HCT116 (cell line): ENCODE measurements at places on chromosomes 5 and 9. TPM values are rescaled to one million over a fixed set of nuclear protein-coding genes. Genes with fewer than 3 reads are reported as not detected.

- H3K36me3 ChIP-seq = no peaks in the 10 kb centered on the region
- H3K27ac ChIP-seq = no peak overlapping the region
- H3K4me3 ChIP-seq = no peak overlapping the region
- no peak for DNase-seq
- no peaks in the 10 kb centered on the region for H3K4me1 ChIP-seq
Observed at GRCh38 chr5:9789777-9790176, 159.6 kb upstream of the TAS2R1 start.

CMYA5 gene
- total RNA-seq = 0.22 TPM

GRCh38 chr9:108603141-108603540, 252.6 kb downstream of the ACTL7B start:
- no peak overlapping the region for H3K4me3 ChIP-seq
- H3K36me3 ChIP-seq = no peaks in the 10 kb centered on the region
- no peak for DNase-seq
- H3K27ac ChIP-seq = no peak overlapping the region
- no peaks in the 10 kb centered on the region for H3K27me3 ChIP-seq

DNA sequence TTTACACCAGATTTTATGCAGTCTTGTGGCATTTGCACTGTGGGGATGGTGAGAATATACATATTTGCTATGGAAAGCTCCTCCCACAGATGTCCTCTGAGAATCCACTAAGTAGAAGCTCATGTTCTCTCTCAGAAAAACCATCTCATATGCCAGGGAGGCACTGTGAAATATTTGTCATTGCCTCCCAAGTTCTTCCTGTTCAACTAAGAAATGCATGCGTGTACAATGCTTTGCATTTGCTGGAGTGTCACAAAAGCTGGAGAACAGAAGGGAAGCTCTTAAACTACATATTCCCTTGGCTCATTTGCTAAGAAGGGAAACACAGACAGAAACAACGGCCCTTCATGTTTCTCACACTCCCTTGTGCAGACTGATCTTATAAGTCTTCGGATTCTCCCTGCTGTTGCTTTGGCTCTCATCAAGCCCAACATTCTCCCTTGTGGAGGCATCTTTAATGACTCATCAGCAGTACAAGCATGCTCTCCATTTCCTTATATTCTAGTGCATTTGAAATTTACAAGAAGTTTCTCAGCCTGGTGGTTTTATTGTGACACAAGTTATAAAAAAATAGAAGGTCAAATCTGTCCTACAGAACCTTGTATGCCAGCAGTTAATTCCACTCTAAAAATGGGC, 220.6 kb downstream of the TRIM36 start:
- DNase-seq = no peak
- H3K4me3 ChIP-seq = no peak overlapping the region
- no peaks in the 10 kb centered on the region for H3K4me1 ChIP-seq
- no peak overlapping the region for H3K27ac ChIP-seq
- no peaks in the 10 kb centered on the region for H3K36me3 ChIP-seq
- H3K27me3 ChIP-seq = 0 out of 2 replicates have a peak, but pooled peaks cover 6% of the 10 kb centered on the region

DNA sequence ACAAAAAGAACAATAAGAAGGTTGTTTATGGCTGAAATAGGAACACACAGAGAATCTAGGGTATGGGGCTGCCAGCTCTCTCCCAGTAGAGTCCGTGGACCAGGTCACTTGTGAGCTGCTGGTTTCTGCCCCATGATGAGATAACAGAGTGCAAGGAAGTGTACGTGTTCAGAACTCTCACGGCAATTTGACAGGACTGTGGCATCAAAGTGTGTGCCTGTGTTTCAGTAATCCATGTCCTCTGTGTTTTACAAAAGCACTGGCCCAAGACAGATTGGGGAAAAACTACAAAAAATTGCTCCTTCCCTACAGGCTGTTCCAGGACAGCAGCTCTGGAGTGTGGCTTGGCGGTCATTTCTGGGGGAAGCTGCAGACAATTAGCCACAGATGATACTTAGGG, 184.6 kb downstream of the AUH start:
- H3K36me3 ChIP-seq = no peaks in the 10 kb centered on the region
- peaks cover 27% of the 10 kb centered on the region for H3K4me1 ChIP-seq
- DNase-seq = no peak
- no peak overlapping the region for H3K4me3 ChIP-seq
- H3K27ac ChIP-seq = no peak overlapping the region
